ENCODE measurements at places on chromosomes 6 and 20.

DNA sequence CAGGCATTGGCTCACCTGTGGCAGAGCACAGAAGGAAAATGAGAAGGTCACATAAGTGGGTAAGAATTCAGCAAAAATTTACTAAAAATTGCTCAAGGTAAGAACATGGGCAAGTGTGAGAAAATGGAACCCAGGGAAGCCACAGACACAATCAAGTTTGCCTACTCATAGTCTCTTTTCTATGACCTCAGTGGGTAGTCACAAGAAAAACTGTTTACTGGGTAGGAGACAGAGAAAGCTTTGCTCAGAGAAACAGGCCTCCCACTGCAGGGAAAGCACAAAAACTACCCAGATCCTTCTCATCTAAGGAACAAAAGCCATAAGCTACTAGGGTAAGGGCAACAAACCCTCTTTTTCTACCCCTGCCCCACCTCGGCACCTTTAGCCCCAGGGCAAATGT, 35.2 kb downstream of the FAM184A start:
- DNase-seq, result no peak

DNA sequence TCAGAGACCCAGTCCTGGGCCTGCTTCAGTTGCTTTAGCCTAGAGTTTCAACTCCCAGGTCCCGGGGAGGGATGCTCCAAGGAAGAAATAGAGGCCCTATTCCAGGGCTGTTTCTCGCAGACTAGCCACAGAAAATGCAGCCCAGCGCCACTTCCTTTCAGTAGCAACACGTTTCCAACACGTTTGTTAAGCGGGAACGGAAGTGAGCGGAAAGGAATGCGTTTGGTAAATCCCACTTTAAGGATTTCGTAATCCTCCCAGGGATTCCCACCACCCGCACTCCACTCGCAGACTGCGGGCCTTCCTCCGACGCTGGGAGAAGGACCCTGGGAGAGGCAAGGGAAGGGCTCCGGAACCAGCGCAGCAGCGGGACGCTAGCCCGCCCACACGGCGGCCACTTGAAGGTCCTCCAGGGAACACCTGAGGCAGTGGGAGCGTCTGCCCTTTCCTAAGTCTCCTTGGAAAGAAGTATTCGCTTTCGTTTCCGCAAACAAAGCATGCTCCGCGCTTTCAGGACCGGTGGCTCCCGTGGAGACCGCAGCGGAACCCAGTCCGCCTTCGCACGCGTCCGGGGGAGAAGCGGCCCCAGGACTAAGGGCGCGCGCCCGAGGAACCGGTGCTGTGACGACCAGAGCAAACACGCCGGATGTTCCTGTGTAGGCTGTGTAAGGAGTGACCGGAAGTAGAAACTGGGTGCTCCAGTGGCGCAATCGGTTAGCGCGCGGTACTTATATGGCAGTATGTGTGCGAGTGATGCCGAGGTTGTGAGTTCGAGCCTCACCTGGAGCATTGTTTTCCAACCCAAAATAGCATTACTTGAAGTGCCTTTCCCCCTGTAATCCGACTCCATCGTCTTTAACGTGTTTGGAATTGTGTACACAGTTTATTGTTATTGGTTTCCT, 227.6 kb upstream of the PRSS16 start:
- no peak for DNase-seq

DNA sequence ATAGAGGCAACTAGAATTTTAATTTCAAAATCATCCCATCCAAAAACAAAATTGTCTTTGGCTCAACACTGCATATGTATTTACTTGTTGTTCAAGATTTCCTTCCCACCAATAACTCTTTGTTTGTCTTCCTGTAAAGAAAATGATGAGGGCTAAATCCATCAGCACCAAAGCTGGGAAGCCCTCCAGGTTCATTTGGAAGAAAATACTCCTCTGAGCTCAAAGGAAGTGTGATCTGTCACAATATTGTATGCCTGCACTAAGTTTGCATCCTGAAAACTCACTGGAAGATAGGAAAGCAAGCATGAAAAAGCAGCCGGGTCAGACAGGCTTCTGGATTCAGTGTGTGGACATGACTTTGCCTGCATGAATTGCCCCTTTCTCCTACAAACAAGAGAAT, 28.7 kb upstream of the OPRM1 start:
- DNase-seq, result no peak

- no peak for DNase-seq
Observed at GRCh38 chr6:38213251-38213658, 393.7 kb downstream of the ZFAND3 start.

Data from activated naive CD4-positive, alpha-beta T cell (primary cell).